WERI-Rb-1 (cell line): ENCODE measurements at places on chromosomes 13 and 19.

GRCh38 chr13:74464670-74465069 lies 330.5 kb upstream of the KLF12 start:
- DNase-seq = no peak

DNA sequence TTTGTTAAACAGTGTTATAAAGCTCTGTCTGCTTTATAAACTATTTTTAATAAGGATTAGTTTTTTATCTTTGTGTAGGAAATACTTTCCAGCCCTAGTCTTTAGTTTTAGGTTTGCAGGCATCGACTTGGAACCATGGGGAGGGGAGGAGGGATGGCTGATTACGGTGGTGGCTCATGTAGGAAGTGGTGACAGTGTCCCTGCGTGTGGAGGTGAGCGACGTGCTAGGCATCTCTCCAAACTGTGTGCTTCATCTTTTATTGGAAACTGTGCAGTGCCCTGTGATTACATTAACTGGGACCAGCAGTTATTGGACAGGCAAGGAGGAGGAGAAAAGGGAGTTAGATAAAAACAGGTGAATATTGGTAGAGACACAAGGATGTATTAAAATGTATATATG lies 203.8 kb downstream of the ATP8A2 start:
- DNase-seq = no peak

DNA sequence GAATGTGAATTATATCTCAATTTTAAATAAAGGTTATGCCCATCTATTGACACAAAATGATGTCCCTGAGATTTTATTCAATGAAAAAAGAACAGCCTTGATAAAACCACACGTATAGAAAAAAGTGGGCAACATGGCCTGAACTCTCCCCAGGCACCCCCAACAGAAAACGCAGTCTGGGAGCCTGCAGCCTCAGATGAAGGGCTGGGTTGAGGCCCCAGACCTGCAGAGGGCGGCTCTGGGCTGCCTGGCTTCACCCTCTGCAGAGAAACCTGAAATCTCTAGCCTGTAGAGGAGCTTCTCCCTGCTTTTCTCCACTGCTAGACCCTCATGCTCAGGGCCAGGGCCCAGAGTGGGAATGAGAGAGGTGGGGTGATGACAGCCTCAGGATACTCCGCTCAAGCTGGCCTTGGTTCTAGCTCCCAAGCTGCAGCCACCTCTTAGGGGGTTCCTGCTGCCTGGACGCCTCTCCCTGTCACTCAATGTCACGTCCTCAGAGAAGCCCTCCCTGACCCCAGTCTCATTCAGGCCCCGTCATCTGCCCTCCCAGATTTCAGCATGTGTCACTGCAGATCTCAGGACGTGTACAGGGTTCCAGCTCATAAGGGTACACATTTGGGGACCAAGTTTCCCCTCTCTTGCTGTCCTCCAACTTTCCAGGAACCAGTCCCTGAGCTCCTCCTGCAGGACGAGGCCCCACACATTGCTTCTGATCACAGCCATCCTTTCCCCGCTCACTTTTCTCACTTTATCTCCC lies 1.8 kb downstream of the MBD3 start:
- no peak for DNase-seq

DNA sequence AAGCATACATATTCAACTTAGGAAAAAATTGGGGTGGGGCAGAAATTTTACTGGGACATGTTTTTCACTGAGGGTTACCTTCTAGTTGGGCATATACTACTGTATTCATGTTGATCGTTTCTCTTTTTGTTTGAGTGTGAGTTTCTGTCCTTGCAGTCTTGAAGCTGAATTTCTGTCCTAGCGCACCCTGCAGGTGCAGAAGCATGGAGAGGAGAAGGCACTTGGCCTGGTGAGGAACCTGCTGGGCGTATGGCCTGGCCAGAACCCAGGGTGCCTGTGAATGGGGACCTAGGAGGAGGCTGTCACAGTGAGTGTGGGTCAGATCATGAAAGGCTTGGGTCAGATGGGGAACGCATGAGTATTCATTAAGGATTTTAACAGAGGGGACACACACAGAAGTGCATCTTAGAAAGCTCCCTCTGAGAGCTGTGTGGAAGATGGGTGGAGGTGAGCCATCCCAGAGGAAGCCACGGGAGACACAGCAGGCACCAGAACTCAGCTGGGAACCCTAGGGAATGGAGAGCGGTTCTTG lies 36.8 kb downstream of the SERP2 start:
- DNase-seq = no peak

- no peak for DNase-seq
Observed at GRCh38 chr19:18097993-18098890, 664 bp downstream of the MAST3 start.

DNA sequence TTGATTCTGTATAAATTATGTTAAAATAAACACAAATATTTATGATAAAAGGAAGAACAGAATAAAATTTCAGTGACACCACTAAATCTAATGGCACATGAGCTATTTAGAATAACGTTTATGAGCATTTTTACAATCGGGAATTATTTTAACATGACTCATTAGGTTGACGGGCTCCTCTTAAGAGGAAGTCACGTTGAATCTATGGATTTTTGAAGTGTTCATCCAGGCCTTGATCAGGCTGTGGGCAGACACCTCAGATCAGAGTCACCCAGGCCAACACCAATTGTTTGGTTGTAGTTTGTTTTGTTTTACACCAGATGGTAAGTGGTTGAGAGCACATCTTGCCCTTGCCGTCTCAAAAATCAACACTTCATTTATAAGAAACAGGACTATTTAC lies 257.8 kb downstream of the FOXO1 start:
- no peak for DNase-seq

DNA sequence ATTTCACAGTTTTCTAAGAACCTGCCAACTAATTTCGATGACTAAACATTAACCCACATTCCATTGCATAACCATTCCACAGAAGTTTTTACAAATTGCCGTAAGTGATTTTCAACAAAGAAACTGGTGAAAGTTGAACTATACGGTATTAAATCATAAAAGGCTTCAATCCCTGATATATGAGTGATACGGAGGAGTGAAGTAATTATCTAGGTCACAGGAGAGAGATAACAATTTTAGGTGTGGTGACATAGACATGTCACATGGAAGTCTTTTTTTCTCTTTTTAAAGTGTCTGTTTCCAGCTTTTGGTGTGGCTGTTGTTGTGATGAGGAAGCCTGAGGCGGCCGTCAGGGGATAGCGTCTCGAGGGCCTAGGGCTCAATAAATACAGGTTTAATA lies 29.4 kb downstream of the TBC1D4 start:
- DNase-seq = no peak

- DNase-seq = no peak
Observed at GRCh38 chr19:7311911-7312310, 17.7 kb upstream of the INSR start.

GRCh38 chr19:5983367-5983955 lies 5.5 kb upstream of the RANBP3 start:
- no peak for DNase-seq

- no peak for DNase-seq
Observed at GRCh38 chr19:55831846-55832245, at the start of gene NLRP11. NLRP11 (minus strand) TSS chr19:55831999; CDS start chr19:55818174, 13,825 bp downstream.

GRCh38 chr13:31213651-31214289 lies 14.0 kb downstream of the B3GLCT start:
- peak; percentile 9 for DNase-seq
